Type B pancreatic cell (in vitro differentiated cells): ENCODE measurements at places on chromosomes 16 and 17. TPM values are rescaled to one million over a fixed set of nuclear protein-coding genes. Genes with fewer than 3 reads are reported as not detected.
A peak's percentile ranks its signal among the peaks of the same experiment; 100 is the strongest.

FN3KRP gene
- total RNA-seq: 36.5 and 42.5 TPM in 2 replicates

DNA sequence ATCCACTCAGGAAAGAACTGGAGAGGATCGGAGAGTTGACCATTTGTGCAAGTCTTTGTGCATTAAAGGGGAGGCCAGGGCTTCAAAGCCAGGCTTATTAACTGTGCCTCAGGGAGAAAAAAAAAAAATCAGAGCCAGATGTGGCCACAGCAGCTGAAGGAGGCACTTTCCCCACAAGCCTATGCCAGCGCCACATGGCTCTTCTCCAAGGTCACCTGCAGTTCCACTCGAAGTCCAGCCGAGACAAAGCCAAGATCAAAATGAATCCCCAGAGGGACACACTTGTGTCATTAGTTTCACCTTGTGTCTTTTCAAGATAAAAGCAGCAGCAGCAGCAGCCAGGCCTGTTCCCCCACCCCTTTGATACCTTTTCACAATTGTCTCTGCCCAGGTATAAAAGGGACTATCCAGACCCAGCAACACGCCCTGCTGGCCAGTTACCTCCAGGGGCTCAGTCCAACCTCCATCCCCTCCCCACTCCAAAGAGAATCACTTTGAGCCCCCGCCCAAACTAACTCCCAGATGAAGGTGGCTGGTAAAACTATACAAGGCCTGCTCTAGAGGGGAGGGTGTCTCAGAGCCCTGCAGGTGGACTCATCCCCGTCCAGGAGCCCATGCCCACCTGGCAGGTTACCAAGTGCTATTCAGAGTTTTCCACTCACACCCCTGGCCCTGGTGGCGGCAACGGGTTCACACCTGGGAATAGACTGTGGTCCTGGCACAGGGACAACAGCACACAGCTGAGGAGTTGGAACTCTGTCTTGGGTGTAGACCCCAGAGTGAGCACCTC lies 29.2 kb downstream of the AXIN2 start:
- DNase-seq: no peak

- DNase-seq: no peak
These were observed 15.5 kb downstream of the GFOD2 start for GRCh38 chr16:67703626-67704025.

DNA sequence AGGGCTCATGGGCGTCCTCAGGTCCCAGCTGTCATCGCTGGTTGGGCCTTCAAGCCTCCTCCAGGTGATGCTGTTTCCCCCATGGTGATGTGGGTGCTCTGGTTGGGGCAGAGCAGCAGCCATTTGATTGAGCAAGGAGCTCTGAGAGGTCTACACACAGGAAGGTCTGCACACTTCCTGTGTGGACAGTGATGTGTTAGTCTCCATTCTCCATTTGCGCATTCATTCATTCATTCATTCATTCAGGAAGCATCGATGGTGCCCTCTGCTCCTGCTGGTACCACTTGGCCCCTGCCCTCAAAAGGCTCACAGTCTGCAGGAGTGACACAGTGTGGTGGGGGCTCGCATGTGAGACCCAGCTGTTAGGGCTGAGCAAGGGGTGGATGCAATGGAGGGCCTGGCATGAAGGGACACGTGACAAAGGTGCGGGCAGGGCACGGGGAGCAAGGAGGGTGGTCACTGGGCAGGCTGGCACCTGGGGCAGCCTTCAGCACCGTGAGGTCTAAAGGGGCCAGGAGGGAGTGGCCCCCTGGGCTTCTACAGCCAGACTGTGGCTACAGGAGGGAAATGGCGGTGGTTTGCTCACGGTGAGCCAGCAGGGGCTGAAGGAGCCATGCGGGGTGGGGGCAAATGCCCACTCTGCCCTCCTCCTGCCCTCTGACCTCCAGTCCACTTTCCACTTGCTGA lies 1.5 kb downstream of the ADGRG3 start:
- no peak for DNase-seq

GRCh38 chr17:74140282-74140681 lies 63.2 kb upstream of the RPL38 start:
- DNase-seq: no peak

C16orf46 gene
- total RNA-seq: 4.4 and 5.1 TPM in 2 replicates

CDC6 gene
- total RNA-seq: 23.2 and 50.3 TPM in 2 replicates

DNA sequence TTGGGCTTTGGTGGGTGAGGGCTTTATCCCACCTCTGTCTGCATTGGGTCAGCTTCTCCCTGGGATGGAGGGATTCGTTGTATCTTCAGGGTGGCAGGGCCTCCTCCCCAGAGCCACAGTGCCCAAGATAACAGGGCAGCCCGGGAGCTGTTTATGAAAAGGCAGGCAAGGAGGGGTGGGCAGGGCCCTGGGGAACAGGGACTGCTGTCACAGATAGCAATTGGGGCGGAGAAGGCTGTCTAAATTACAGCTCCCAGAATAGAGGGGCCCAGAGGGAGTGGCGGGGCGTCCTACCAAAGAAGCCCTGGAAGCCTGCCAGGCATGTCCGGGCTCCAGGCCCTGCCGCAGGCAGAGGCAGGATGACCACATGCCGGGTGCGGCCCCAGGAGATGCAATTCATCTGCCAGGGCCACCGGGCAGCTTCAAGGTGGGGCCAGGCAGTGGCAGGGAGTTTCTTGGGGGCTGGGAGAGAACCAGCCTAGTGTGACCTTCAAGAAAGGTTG lies 18.8 kb upstream of the PHOSPHO1 start:
- DNase-seq: no peak

FADS6 gene
- 0.82 and 2.7 TPM in 2 replicates for total RNA-seq

- no peak for DNase-seq
These were observed 2.1 kb downstream of the XYLT1 start for GRCh38 chr16:17468611-17469010.

DNA sequence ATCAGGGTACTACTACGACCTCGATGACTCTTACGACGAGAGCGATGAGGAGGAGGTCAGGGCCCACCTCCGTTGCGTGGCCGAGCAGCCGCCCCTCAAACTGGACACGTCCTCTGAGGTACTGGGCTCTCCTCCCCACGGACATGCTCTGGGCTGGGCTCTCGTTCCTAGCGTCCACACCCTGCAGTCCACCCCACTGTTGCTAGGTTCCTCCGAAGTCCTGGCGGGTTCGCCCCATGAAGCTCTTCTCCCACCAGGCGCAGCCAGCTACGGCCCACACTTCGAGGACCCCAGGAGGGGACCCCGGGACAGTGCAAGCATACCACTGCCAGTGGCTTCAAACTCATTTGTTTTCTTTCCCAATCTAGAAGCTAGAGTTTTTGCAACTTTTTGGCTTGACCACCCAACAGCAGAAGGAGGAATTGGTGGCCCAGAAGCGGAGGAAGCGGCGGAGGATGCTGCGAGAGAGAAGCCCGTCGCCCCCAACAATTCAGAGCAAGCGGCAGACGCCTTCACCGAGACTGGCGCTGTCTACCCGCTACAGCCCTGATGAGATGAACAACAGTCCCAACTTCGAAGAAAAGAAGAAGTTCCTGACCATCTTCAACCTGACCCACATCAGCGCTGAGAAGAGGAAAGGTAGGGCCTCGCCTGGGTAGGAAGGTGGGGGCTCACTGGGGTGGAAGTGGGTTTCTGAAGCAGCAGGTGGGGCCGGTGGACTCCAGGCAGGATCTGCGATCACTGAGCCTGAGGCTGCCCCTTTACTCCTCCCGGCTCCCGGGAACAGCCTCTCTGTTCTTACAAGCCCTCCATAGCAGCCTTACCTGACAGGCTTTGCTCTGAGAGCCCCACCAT lies 25.6 kb downstream of the GINS2 start:
- DNase-seq: no peak

PIK3R6 gene
- not detected in 2 replicates for total RNA-seq

- no peak for DNase-seq
These were observed 38.7 kb downstream of the MYO18A start for GRCh38 chr17:29141514-29141876.

DNA sequence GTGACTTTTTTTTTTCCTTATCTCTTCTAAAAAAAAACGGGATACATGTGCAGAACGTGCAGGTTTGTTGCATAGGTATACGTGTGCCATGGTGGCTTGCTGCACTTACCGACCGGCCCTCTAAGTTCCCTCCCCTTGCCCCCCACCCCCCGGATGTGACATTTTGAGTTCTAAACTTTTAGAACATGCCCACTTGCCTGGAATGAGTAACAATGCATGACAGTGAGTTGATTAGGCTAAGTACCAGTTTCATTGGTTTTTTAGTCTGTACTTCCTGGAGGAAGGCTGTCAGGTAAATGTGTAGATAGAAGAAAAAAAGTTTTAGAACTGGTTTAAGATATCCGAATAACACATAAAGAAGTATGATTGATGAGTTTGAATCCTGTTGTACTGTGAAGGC lies 4.0 kb downstream of the BPTF start:
- DNase-seq: no peak

DNA sequence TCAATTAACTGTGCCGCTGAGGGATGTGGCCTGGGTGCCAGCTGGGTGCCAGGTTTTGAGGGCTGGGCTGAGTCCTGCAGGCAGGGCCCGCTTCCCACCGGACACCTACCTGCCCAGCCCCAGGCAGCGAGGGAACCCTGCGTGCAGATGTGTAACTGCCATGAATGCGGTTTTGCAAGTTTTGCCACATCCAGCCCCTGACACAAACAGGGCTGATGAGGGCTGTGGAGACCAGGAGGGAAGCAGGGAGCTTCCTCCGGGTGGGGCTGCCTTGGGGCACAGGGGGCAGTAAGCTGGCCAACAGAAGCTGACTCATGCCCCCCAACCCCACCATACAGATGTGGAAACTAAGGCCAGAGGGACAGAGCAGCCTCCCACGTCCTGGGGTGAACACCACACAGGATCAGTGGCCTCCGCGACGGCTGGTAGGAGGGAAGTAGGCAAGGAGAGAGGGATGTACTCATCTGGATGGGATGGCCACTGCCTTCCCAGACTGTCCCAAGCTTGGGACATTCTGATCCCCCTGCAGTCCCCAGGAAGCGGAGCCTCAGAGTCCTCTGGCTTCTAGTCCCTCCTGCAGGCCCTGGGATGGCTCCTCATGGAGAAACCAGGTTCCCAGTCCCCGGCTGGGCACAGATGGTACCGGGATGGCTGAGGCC lies 1.6 kb downstream of the UBALD1 start:
- peak; percentile 71 for DNase-seq

DNA sequence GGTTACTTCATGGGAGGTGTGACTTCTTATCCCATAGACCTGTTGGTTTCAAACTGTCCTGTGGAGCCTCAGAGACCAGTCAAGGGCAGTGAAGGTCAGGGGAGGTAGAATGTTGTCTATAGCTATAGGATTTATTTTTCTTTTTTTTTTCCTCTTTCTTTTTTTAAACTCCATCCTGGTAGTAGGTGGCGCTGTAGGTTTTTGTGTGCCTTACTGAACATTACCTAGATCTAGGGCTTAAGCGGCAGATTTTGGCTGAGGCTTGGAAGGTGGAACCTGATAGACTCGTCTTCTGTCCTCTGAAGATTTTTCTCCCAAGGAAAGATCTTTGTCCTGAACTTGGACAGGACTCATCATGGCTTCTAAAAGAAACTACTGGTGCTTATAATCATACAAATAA lies 8.2 kb upstream of the LASP1NB start:
- DNase-seq: peak; percentile 13

DNA sequence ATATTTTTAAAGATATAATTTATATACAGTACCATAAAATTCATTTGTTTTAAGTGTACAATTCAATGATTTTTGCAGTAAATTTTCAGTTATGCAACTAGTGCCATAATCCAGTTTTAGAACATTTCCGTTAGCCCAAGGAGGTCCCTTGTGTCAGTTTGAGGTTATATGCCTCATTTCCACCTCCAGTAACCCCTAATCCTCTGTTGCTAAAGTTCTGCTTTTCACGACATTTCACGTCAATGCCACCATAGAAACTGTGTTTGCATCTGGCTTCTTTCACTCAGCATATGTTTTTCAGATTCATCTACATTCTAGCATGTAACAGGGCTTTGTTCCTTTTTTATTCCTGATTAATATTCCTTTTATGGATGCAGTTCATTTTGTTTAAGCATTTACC lies 42.4 kb upstream of the NUDT7 start:
- no peak for DNase-seq

AGRP gene
- not detected in 2 replicates for total RNA-seq

HLF gene
- 2.6 and 3.4 TPM in 2 replicates for total RNA-seq

DNA sequence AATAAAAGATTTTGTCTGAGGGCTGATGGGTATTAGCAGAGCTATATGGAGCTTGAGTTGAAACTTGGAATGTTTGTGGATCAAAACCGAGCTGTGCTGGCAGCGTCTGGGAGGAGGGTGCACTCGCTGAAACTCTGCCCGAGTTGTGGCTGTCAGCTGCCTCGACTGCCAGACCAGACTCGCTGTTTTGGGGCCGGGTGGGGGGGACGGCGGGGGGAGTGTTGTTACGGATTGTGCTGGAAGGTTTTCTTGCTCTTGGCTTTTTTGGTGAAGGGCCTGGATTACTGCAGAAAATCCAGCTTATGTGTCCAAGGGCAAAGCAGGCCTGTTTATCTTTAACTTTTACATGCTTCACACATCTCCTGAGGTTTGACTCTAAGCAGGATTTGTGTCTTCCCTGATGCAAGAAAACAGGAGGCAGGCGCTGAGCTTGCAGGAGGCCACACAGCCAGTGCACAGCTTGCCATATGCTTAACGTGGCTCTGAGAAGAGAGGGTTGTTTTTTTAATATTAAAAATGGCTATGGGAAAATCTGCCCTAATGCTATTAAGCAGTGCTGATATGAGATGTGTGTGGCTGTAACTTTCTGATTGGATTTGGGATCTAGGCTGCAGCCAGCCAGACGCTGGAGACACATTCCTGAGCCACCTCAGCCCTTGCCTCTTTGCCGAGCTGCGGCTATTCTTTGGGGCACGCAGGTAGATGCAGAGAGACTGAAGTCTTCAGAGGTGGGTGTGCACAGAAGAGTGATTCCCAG lies 20.5 kb upstream of the RPTOR start:
- DNase-seq: no peak

DEXI gene
- 36.6 and 37.7 TPM in 2 replicates for total RNA-seq

MT1F gene
- 5.9 and 6.5 TPM in 2 replicates for total RNA-seq

DNA sequence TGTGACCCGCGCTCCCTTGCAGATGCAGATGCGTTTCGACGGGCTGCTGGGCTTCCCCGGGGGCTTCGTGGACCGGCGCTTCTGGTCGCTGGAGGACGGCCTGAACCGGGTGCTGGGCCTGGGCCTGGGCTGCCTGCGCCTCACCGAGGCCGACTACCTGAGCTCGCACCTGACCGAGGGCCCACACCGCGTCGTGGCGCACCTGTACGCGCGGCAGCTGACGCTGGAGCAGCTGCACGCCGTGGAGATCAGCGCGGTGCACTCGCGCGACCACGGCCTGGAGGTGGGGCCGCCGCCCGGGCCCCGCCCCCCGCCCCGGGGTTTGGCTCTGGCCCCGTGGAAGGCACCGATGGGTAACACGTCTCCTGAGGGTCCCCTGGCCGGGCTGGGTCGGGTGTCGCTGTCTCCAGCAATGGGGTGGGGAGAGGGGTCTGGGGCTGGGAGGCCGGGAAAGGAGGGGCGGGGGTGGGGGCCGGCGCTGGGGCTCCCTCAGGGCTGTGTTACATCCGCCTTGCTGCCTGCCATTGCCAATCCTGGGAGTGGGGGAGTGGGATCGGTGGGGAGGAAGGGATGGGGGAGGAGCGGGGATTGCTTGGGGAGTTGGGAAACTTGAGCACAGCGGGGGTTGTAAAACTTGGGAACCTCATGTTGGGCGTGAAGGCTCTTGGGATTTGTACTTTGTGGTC lies 737 bp downstream of the NUDT16L1 start:
- peak; percentile 72 for DNase-seq

- no peak for DNase-seq
These were observed 18.5 kb upstream of the SOX9 start for GRCh38 chr17:72102366-72102765.
